ENCODE measurements at places on chromosomes 16 and 17.

- DNase-seq: no peak
Measured at GRCh38 chr16:85003076-85003475, 8.3 kb downstream of the ZDHHC7 start.

GRCh38 chr16:15434079-15434424 is 336 bp upstream of the BMERB1 start:
- DNase-seq: no peak

GRCh38 chr16:1469693-1470201 is 5.1 kb downstream of the CLCN7 start:
- DNase-seq: no peak

GRCh38 chr17:42249681-42250446 is 26.3 kb downstream of the STAT5B start:
- DNase-seq: no peak

- DNase-seq: no peak
Measured at GRCh38 chr17:13919818-13920217, 149.5 kb upstream of the COX10 start.

- no peak for DNase-seq
Measured at GRCh38 chr17:40936437-40936971, 942 bp downstream of the KRT23 start.

- no peak for DNase-seq
Measured at GRCh38 chr17:35749560-35750412, 3.3 kb downstream of the GAS2L2 start.

DNA sequence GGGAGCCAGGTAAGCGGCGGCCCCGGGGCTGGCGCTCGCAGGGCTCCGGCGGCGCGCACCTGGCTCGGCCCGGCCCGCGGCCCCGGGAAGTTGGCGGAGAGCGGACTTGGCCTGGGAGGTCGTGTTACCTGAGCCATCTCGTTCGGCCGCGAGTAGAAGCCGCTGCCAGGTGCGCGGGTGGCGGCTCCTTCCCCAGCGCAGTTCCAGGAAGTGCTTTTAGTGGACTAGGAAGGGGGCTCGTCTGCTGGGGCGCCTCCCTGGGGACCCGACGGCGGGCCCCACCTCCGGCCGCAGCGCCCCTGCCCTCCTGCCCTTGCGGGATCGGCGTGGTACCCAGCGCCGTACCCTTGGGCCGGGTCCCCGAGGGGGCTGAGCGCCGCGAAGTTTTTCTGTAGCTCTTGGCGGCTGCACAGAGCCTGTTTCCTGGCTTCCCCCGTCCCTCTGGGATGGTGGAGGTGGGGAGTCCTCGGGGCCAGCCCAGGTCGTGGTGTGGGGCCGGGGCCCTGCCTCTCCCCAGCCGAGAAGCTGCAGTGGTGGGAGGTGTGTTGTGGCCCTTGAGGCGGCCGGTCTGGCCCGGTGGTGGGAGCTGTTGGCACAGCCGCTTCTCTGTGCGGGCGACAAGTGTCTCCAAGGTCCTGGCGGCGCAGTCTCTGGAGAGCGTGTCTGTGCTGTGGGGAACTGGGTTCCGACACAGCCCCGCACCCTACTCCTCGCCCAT is 96.9 kb downstream of the RAB11FIP4 start:
- no peak for DNase-seq

All from stimulated activated CD4-positive, alpha-beta T cell treated with anti-CD3 and anti-CD28 coated beads, TNF-alpha, amount 100 ng/mL, for 1 hour (primary cell).